Epithelial cell of alveolus of lung (primary cell): ENCODE measurements at places on chromosomes 7 and 10. TPM values are rescaled to one million over a fixed set of nuclear protein-coding genes. Genes with fewer than 3 reads are reported as not detected.

The PON3 gene
- total RNA-seq = 0.13 TPM in 1 of 2 replicates, not detected in the other

The UPK3BL2 gene
- total RNA-seq = not detected in 2 replicates

The CHCHD1 gene
- 40.6 and 56.0 TPM in 2 replicates for total RNA-seq

The CAMK2G gene
- total RNA-seq = 14.7 and 18.3 TPM in 2 replicates

The VSTM4 gene
- total RNA-seq = 1.4 and 6.6 TPM in 2 replicates

The DEPP1 gene
- 11.5 and 18.7 TPM in 2 replicates for total RNA-seq

The NSMCE4A gene
- total RNA-seq = 25.5 and 31.4 TPM in 2 replicates

The FAM221A gene
- total RNA-seq = 0.16 and 2.1 TPM in 2 replicates

The SORBS1 gene
- total RNA-seq = 0.16 and 0.39 TPM in 2 replicates

The HPSE2 gene
- 0.26 TPM in 1 of 2 replicates, not detected in the other for total RNA-seq

The SEMA4G gene
- 2.8 and 6.1 TPM in 2 replicates for total RNA-seq

The ZFAND4 gene
- total RNA-seq = 5.6 and 6.3 TPM in 2 replicates

The PSMC2 gene
- total RNA-seq = 106 and 148 TPM in 2 replicates

The MYL10 gene
- not detected in 2 replicates for total RNA-seq

The MKRN1 gene
- total RNA-seq = 38.1 and 66.6 TPM in 2 replicates

The TDRD1 gene
- not detected in 2 replicates for total RNA-seq

The IQUB gene
- 0.13 and 0.24 TPM in 2 replicates for total RNA-seq

The MARVELD1 gene
- total RNA-seq = 47.7 and 53.4 TPM in 2 replicates

The PSMG3 gene
- total RNA-seq = 38.8 and 46.8 TPM in 2 replicates

The SLC13A4 gene
- total RNA-seq = not detected in 2 replicates

The CFAP70 gene
- total RNA-seq = 0.13 and 0.64 TPM in 2 replicates

The EXOSC1 gene
- total RNA-seq = 43.8 and 50.6 TPM in 2 replicates

The DOCK1 gene
- 40.0 and 43.1 TPM in 2 replicates for total RNA-seq

The PPP1R17 gene
- not detected in 2 replicates for total RNA-seq

The KIF11 gene
- 13.1 and 23.1 TPM in 2 replicates for total RNA-seq

The DDIT4 gene
- total RNA-seq = 479 and 494 TPM in 2 replicates

The MSRB2 gene
- 34.8 and 55.6 TPM in 2 replicates for total RNA-seq

The PTF1A gene
- not detected in 2 replicates for total RNA-seq

The OGDH gene
- 50.4 and 82.7 TPM in 2 replicates for total RNA-seq

The PKD2L1 gene
- not detected in 2 replicates for total RNA-seq

The LRRC17 gene
- total RNA-seq = 70.3 and 455 TPM in 2 replicates

The TAF5 gene
- 3.3 and 4.4 TPM in 2 replicates for total RNA-seq

The CDHR1 gene
- 0.52 TPM in 1 of 2 replicates, not detected in the other for total RNA-seq

The ZNF679 gene
- total RNA-seq = not detected in 2 replicates

The HGF gene
- total RNA-seq = 78.2 and 389 TPM in 2 replicates

The AKR1C1 gene
- total RNA-seq = 12.9 and 72.8 TPM in 2 replicates

The OPN1SW gene
- total RNA-seq = not detected in 2 replicates

The C1QL3 gene
- not detected in 2 replicates for total RNA-seq

The CCDC3 gene
- 2.6 and 4.7 TPM in 2 replicates for total RNA-seq

The GNAI1 gene
- 26.4 and 63.7 TPM in 2 replicates for total RNA-seq

The NPC1L1 gene
- total RNA-seq = 0.24 TPM in 1 of 2 replicates, not detected in the other

The CXCL12 gene
- total RNA-seq = 6.1 and 128 TPM in 2 replicates

The MCM10 gene
- 2.6 and 10.5 TPM in 2 replicates for total RNA-seq

The IFIT1B gene
- total RNA-seq = under 0.01 TPM in 1 of 2 replicates, not detected in the other

The GPR85 gene
- total RNA-seq = 0.24 and 3.6 TPM in 2 replicates

The CDK14 gene
- 26.3 and 26.9 TPM in 2 replicates for total RNA-seq
